ENCODE measurements at places on chromosomes 6 and 20. TPM values are rescaled to one million over a fixed set of nuclear protein-coding genes. Genes with fewer than 3 reads are reported as not detected.

- DNase-seq, result no peak
Measured at GRCh38 chr6:57102976-57103375, 13.0 kb downstream of the ZNF451 start.

DNA sequence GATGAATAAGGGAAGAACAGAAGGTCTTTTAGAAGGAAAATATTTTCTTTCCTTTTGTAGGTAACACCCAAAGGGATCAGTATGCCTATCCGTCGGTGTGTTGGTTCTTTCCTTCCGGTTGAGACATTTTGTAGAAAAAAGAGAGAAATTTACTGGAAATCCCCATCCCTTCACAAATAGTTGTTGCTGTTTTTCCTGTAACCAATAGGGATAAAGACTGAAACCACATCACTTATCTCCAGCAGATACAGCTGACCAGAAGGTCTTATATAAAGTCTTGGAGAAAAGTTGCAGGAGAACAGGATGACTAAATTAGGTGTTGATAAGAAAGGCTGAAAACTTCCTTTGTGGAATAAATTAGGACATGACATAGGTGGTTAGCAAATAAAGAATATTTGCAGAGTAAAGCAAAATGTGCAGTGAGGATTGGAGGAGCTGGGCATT lies 14.8 kb upstream of the HLA-DRB1 start:
- DNase-seq, result no peak

- DNase-seq, result no peak
Measured at GRCh38 chr20:57231161-57231560, 35.3 kb downstream of the BMP7 start.

TMEM217 gene
- 0.56 TPM for total RNA-seq

PRKN gene
- total RNA-seq, result 7.9 TPM

All from posterior vena cava (tissue), 2 donors.